Stimulated activated CD8-positive, alpha-beta memory T cell treated with anti-CD3 and anti-CD28 coated beads, Interleukin-12 subunit alpha, Interleukin-12 subunit beta, amount 100 ng/mL, for 1 hour (primary cell): ENCODE measurements at places on chromosomes 1 and 21.

DNA sequence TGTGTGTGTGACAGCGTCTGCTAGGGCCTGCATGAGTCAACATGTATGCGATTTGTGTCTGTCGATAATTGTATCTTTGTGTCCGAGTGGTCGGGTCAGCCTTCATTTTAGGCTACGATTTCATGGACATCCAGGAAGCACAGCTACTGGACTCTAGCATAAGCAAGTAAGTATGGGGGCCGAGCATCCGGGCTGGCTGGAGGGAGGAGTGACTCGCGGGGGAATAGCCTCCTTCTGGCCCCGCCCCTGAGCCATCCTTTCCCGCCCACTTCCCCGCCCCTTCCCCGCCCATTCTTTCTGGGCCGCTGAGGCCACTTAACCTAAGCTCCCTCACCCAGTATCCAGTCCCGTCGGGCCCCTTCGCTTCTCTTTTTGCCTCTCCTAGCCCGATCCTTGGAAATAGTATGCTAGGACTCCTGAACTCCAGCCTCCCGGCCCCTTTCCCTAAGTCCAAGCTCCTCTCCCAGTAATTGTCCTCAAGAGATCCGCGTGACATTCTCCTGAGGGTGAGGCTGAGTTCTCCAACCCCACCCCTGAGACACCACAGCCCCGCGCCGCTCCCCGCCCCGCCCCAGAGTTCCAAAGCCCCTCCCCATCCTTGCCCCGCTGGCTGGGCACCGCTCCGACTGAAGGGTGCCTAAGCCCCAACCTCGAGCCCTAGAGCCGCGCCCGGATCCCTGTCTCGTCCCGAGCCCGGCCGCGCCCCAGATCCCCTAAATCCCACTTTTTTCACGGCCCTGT is 1.2 kb downstream of the MAP3K6 start:
- DNase-seq: peak; percentile 65

DNA sequence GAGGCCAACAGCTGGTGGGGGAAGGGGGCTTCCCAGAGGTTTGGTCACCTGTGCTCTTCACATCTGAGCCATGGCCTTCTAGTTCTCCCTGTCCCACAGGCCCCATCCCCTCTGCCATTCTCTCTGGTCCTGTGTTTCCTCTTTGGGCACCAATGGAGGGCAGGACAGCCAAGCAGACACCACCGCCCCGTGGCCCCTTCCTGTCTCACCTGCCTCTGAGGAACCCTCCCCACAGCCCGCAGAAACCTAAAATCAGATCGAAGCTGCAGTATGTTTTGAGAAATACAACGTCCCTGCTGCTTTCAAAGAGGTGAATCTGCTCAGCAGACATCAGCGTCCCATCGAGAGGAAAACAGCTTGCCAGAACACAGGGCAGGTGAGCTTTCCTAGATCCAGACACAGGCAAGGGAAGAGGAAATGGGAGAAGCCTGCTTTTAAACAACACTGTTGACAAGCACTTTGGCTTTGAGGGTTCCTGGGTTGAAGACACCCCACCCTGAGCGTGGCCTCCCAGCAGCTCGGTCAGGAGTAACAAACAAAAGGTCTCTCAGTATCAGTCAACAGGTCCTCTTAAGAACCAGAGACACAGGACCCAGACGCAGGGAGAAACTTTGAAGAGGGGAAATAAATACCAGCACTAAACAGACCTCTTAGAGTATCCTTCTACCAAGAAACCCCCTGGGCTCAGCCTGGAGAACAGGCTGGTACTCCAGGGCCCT is 2.3 kb downstream of the PANK4 start:
- DNase-seq: no peak

DNA sequence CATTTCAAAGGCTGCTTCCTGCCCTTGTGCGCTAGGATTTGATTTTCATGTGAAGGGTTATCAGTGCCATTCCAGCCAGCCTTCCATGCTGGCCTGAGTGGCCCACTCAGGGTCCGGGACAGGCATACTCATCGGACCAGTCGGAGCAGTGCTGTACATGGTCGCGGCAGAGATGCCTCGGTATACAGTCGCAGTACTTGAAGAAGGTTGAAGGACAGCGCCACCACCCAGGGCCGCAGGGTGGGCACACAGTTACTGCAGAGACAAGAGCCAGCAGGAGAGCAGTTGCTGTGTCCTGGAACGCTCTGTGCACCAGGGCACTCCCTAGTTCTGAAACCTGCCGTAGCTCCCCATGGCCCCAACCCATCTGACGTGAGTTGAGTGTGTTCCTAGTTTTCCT is 9.1 kb downstream of the LDLRAD1 start:
- no peak for DNase-seq

DNA sequence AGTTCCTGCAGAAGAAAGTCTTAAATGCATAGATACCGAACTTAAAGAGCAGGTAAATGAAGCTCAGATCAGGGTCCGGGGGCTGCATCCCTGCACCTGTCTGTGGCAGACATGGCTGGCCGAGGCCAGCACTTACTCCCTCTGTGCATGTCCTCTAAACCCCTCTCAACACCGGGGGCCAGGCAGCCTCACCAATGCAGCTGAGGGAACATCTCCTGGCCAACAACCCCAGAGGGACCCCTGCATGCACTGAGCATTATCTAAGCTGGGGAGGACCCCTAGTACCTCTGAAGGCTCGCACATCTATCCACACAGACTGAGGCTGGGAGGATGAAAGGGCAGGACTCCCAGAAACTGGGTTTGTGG is 18.4 kb downstream of the TTC34 start:
- no peak for DNase-seq

- DNase-seq: no peak
These were observed 17.0 kb upstream of the TRIM45 start for GRCh38 chr1:117138561-117138960.

- no peak for DNase-seq
These were observed 23.4 kb downstream of the LDLRAP1 start for GRCh38 chr1:25566730-25567341.

GRCh38 chr1:31183927-31184554 is 55.6 kb downstream of the NKAIN1 start:
- DNase-seq: no peak

DNA sequence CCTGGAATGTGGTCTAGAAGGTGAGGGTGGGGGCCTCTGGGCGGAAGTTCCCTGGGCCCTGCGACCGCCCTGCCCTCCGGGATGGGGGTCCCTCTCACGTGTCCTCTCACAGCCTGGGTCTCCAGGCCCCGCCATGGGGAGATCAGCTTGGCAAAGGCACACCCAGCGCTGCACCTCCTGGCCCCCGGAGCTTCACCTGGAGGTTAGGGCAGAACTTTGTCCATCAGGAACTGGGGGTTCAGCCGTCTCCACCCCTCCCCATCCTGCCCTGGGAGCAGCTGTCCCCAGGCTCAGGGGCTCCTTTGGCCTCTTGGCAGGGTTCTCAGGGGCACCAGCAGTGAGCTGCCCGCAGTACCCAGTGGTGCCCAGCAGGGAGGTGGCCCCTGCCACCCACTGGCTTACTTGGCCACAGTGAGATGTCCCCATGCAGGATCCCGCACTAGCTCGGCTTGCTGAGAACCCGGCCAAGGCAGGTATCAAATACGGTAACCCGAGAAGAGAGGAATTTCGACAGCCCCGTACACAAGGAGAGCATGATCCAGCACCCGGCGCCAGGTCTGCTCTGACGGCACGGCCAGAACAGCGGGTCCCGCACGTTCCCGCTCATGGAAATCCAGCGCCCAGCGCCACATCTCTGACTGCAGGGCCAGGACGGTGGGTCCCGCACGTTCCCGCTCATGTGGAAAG is 36.7 kb downstream of the RRP1 start:
- no peak for DNase-seq

- DNase-seq: no peak
These were observed 122.7 kb downstream of the SIK1 start for GRCh38 chr21:43304206-43304605.

DNA sequence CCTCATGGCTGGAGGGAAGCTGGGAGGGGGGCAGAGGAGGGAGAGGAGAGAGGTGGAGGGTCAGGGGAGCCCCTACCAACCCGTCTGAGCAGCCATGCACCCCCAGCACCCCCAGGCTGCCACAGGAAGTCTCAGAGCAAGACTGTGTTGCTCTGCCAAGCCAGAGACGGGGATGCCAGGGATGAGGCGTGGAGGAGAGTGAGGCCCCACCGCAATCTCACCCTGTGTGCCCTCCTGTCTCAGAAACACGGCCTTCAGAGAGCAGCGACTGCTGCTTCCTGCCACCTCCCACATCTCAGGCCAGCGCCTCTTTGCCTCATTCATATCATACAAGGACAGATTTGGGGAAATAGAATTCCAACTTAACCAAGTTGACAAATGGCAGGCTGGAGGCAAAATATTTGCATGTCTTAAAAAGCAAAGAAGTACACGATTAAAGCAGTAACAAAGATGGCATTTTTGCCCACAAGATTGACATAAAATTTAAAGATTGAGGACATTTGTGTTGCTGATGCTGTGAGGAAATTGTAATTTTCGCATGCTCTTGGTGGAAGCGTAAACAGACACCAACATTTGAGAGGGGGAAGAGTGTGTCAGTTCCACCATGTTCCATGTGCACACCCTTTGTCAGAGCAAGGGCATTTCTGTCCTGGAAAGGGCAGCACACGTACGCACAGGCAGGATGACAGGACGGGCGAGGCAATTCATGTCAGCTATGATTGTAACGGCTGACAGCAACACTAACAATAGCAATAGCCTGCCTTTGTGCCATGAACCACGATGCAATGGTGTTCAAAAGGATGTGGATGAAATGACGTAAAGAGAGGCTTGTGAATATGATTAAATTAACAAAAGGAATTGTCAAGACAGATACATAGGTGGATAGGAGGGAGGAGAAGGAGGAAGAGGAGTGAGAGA is 59.0 kb upstream of the BACE2 start:
- DNase-seq: no peak

DNA sequence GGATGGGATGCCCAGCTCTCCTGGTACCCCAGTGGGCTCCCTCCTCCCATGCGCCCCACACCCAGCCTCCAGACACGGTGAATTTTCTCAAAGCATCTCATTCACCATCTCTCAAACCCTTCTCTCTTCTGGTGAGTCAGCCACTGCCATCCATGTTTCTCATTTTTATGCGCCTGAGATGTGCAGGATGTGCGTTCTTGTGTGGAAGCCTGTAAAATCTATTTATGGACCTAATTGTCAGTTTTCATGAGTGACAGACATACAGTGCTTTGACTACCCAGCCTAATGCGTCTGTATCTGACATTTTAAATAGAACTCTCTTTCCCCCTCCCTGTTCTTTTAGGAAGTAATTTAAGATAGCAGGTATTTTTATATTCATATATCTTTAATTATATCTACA is 158.8 kb downstream of the DAB1 start:
- no peak for DNase-seq

GRCh38 chr1:218294546-218294945 is 9.5 kb downstream of the RRP15 start:
- DNase-seq: no peak

DNA sequence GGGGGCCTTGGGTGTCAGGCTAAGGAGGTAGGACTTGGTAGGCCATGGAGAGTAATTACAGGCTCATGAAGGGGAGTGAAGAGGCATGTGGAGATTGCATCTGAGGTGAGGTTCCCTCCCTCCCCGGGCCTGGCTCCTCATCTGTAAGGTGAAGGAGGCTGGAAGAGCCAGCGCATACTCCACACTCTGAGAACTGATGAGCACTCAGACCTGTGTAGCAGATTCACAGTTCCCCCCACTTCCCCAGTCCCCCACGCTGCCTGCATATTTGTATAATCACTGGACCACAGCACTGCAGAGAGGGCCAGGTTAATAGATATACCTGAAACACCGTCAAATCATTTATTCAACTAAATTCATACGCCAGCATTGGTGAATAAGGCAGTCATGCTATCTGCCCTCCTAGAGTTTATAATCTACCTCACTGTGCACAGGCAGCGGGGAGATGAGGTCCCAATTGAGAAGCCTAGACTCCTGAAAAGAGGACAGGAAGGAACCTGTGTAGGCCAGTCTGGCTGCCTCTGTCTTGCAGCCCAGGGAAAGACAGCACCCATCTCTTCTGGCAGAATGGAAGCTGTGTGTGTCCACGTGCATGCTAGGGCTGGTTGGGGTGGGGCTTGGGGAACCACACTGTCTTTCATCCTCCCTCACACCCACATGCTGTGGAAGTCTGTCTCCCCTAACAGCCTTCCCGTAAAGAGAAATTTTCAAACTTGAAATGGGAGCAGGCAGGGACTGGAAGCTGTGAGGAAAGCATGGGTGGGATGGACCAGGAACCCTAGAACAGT is 110.6 kb upstream of the ATP1A1 start:
- DNase-seq: no peak

DNA sequence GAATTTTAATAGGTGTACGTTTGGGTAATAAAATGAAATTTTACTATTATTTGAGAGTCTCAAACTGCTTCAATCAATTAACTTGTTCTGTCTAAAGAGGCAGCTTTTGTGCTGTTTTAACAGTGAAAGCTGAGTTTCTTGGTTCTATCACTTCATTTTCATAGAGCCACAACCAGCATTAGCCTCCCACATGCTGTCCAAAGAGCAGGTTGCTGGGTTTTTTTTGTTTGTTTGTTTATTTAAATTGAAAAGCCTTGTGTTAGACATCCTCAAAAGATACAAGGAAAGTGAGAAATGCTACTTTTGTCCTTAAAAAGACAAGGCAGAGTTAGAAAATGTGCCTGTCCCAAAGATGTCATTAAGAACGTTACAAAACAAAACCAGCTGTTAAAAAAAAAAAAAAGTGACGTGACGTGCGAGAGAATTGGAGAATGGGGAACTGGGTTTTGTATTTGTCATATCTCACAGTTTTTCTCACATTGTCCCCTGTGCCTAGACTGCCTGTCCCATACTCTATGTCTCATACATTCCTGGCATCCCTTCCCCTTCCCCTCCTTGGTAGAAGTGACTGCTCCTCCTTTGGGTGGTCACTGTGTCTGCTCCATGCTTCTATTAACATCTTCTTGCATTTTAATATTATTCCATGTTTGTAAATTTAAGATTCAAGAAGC is 63.1 kb upstream of the CD34 start:
- DNase-seq: no peak

DNA sequence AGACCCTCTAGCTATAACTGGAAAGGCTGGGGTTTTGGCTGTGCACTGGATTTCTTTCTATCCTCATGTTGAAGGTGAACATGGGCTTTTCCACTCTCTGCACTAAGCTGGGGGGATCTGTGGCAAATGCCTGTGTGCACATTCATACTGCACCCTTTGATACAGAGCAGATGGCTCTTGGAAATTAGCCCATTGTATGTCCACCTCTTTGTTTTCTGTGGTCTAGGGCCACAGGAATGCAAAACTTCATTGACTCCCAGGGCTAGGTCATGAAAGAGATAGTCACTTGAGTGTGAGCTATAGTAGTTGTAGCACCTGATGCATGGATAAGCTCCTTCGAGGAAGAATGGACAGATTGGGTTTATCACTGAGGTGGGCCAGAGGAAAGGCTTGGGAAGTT is 5.7 kb upstream of the OR14A16 start:
- DNase-seq: no peak
